ENCODE measurements at places on chromosomes 1 and 21. TPM values are rescaled to one million over a fixed set of nuclear protein-coding genes. Genes with fewer than 3 reads are reported as not detected.

NBPF9 gene
- 14.1 TPM for total RNA-seq

HAO2 gene
- not detected for total RNA-seq

DNA sequence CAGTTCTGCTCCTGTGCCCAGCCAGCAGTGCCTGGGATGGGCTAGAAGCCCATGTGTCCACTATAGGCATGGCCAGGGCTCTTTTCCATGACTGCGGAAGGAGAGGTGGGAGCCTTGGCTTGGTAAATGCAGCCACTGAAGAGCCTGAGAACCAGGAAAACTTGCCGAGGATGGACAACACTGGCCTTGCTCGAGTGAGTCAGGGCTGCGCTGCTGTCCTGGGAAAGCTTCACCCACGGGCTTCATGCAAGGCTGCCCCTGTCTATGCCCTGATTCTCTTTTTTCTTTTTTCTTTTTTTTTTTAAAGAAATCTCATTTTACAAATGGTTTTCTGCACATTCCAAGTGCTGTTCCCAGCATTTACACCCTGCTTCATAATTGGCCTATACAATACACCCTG, 156.5 kb downstream of the CAMTA1 start:
- no peak for DNase-seq
- H3K27ac ChIP-seq = no peak overlapping the region
- H3K27me3 ChIP-seq = no peaks in the 10 kb centered on the region
- no peak overlapping the region for H3K4me3 ChIP-seq

DNA sequence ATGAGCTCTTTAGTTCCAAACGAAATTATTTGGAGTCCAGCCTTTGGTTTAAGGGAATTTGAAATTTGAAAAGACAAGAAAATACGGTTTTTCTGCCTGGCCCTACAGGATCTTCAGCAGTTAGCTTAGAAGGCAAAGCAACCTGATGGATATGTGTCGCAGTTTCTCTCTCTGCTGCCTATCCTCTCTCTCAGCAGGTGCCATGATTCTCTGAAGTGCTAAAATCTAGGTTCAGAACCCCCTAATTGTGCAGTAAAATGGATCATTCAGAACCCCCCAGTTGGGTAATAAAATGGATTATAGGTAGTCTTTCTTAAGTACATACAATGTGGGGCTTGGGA, 446 bp upstream of the DEPDC1 start:
- no peak for DNase-seq
- H3K36me3 ChIP-seq = peaks cover 10% of the 10 kb centered on the region
- peak overlapping the region; percentile 57 for H3K27ac ChIP-seq
- H3K4me3 ChIP-seq = peak overlapping the region; percentile 95

GRCh38 chr1:210335001-210335400, 6.3 kb downstream of the HHAT start:
- DNase-seq = no peak
- H3K27ac ChIP-seq = no peak overlapping the region
- H3K4me3 ChIP-seq = no peak overlapping the region
- H3K27me3 ChIP-seq = peaks cover 1% of the 10 kb centered on the region
- H3K4me1 ChIP-seq = peaks cover 14% of the 10 kb centered on the region
- H3K36me3 ChIP-seq = peaks cover 2% of the 10 kb centered on the region

GRCh38 chr1:96865731-96866685, 144.4 kb downstream of the PTBP2 start:
- DNase-seq = no peak
- H3K27ac ChIP-seq = no peak overlapping the region
- no peak overlapping the region for H3K4me3 ChIP-seq
- no peaks in the 10 kb centered on the region for H3K36me3 ChIP-seq

GRCh38 chr1:225685476-225686176, 32.7 kb upstream of the ENAH start:
- peaks cover 2% of the 10 kb centered on the region for H3K4me1 ChIP-seq
- H3K36me3 ChIP-seq = no peaks in the 10 kb centered on the region
- no peak overlapping the region for H3K4me3 ChIP-seq
- peaks cover 17% of the 10 kb centered on the region for H3K27me3 ChIP-seq
- no peak overlapping the region for H3K27ac ChIP-seq

GUCA2B gene
- total RNA-seq = not detected

GRCh38 chr1:20187103-20187812, 940 bp upstream of the PLA2G2C start:
- peaks cover 43% of the 10 kb centered on the region for H3K4me1 ChIP-seq
- H3K27me3 ChIP-seq = peaks cover 35% of the 10 kb centered on the region
- peak overlapping the region; percentile 47 for H3K27ac ChIP-seq
- H3K36me3 ChIP-seq = peaks cover 2% of the 10 kb centered on the region
- no peak for DNase-seq

CYP4A11 gene
- total RNA-seq = not detected

DNA sequence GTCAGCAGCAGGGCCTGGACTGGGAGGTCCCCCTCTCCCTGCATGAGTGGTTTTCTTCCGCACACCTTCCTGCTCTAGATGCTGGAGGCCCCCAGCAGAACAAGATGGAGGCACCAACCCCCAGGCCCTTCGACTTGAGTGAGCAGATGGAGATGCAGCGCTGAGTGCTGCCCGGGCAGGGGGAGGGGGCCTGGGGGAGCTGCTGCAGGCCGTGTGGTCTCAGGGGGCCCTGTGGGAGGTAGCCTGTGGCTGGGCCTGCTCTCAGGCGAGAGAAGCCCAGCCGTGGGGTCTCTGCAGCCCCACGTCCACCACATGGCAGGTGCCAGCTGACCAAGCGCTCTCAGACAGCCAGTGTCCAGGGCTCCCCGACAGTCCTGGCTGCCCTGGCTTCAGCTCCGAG, 1.2 kb upstream of the FAAP20 start:
- H3K27me3 ChIP-seq = no peaks in the 10 kb centered on the region
- H3K27ac ChIP-seq = peak overlapping the region; percentile 92
- H3K4me3 ChIP-seq = no peak overlapping the region
- no peaks in the 10 kb centered on the region for H3K36me3 ChIP-seq

GRCh38 chr1:200905411-200906052, 10.8 kb downstream of the INAVA start:
- peaks cover 50% of the 10 kb centered on the region for H3K27me3 ChIP-seq
- no peak overlapping the region for H3K4me3 ChIP-seq
- DNase-seq = no peak
- H3K27ac ChIP-seq = no peak overlapping the region
- H3K4me1 ChIP-seq = peaks cover 11% of the 10 kb centered on the region

GRCh38 chr1:212539737-212540430, 68.7 kb upstream of the ATF3 start:
- no peaks in the 10 kb centered on the region for H3K4me1 ChIP-seq
- peaks cover 2% of the 10 kb centered on the region for H3K36me3 ChIP-seq
- DNase-seq = no peak
- H3K4me3 ChIP-seq = no peak overlapping the region
- H3K27me3 ChIP-seq = peaks cover 23% of the 10 kb centered on the region
- H3K27ac ChIP-seq = no peak overlapping the region

- no peak for DNase-seq
- peaks cover 4% of the 10 kb centered on the region for H3K4me1 ChIP-seq
- H3K27ac ChIP-seq = no peak overlapping the region
- H3K27me3 ChIP-seq = peaks cover 28% of the 10 kb centered on the region
- H3K36me3 ChIP-seq = no peaks in the 10 kb centered on the region
Measured at GRCh38 chr1:147773215-147773715, 12.9 kb upstream of the GJA5 start.

TGFB2 gene
- not detected for total RNA-seq

DNA sequence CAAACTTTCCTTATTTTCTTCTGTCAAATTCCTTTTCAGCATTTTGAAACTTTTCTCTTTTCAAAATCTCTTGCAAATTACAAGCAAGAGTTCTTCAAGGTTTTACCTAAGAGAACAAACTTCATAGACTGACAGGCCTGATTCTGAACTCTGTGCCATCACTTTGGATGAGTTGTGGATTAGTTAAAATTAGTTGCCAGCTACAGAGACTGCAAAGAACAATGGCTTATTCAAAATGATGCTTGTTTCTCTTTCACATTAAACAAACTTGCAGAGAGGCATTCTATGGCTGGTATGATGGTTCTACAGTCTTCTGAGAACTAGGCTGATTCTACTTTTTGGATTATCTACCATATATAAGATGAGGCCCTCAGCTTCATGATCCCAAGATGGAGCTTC, 3.8 kb downstream of the LRRC8B start:
- no peaks in the 10 kb centered on the region for H3K27me3 ChIP-seq
- no peak for DNase-seq
- H3K36me3 ChIP-seq = peaks cover 34% of the 10 kb centered on the region
- no peak overlapping the region for H3K4me3 ChIP-seq
- H3K27ac ChIP-seq = no peak overlapping the region

DNA sequence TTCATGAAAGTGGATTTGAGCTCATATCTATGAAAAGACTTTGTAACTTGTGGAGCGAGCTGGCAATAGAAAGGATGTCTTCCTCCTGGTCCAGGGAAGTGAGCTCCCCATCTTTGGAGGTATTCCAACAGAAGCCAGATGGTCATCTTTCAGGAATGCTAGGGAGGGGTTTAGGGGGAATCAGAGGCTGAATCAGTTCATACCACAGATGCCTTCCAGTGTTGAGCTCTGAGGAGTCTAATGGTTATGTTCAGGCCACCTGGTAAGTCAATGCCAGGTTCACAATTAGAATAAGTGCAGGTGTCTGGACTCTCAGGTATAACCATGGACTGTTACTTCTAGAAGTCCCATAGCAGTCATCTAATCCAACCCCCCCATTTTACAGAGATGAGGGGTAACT, 119.1 kb downstream of the ACTL8 start:
- no peak overlapping the region for H3K4me3 ChIP-seq
- H3K36me3 ChIP-seq = no peaks in the 10 kb centered on the region
- DNase-seq = no peak
- H3K27me3 ChIP-seq = no peaks in the 10 kb centered on the region
- no peak overlapping the region for H3K27ac ChIP-seq

- H3K27me3 ChIP-seq = peaks cover 33% of the 10 kb centered on the region
- no peak overlapping the region for H3K4me3 ChIP-seq
- H3K36me3 ChIP-seq = no peaks in the 10 kb centered on the region
- no peak overlapping the region for H3K27ac ChIP-seq
- H3K4me1 ChIP-seq = no peaks in the 10 kb centered on the region
Measured at GRCh38 chr1:165539306-165539705, 4.5 kb upstream of the LRRC52 start.

- peak overlapping the region; percentile 6 for H3K27ac ChIP-seq
- peaks cover under 1% of the 10 kb centered on the region for H3K27me3 ChIP-seq
- peaks cover 9% of the 10 kb centered on the region for H3K36me3 ChIP-seq
- H3K4me1 ChIP-seq = peaks cover 37% of the 10 kb centered on the region
Measured at GRCh38 chr1:172719694-172720138, 60.8 kb downstream of the FASLG start.

LCE7A gene
- total RNA-seq = not detected

DNA sequence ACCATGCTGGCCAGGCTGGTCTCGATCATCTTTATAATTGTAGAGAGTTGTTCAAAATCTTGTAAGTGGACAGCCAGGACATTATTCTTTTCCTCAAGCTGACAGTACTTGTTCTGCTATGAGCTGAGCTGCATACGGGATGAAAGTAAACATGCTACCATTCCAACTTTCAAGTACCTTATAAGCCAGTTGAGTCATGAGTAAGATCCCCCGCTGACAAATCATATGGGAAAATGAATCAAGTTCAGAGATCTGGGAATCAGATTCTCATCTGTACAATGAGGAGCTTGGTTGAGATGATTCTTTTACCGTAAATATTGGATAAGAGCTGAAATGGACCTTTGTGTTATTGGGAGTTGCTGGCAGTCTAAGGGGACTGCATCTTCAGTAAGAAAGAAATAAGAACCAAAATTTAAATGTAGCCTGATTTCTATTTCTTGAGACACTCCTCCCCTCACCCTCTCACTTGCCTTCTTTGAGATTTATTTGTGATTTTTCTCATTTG, 62.7 kb downstream of the CENPF start:
- H3K4me3 ChIP-seq = no peak overlapping the region
- peaks cover 64% of the 10 kb centered on the region for H3K36me3 ChIP-seq
- no peak overlapping the region for H3K27ac ChIP-seq

- H3K27ac ChIP-seq = peak overlapping the region; percentile 80
- H3K4me3 ChIP-seq = peak overlapping the region; percentile 83
- no peaks in the 10 kb centered on the region for H3K27me3 ChIP-seq
- peaks cover 20% of the 10 kb centered on the region for H3K4me1 ChIP-seq
Measured at GRCh38 chr1:156590326-156591180, 1.0 kb upstream of the NAXE start.

PODN gene
- total RNA-seq = not detected

OR2T29 gene
- not detected for total RNA-seq

ALX3 gene
- total RNA-seq = not detected

GRCh38 chr1:63916485-63917360, 142.9 kb downstream of the ROR1 start:
- H3K4me3 ChIP-seq = no peak overlapping the region
- peaks cover 2% of the 10 kb centered on the region for H3K4me1 ChIP-seq
- H3K27ac ChIP-seq = no peak overlapping the region
- H3K36me3 ChIP-seq = no peaks in the 10 kb centered on the region
- DNase-seq = no peak
- H3K27me3 ChIP-seq = peaks cover 11% of the 10 kb centered on the region

- H3K4me1 ChIP-seq = no peaks in the 10 kb centered on the region
- H3K4me3 ChIP-seq = no peak overlapping the region
- no peaks in the 10 kb centered on the region for H3K27me3 ChIP-seq
Measured at GRCh38 chr1:95370691-95371562, 136.9 kb downstream of the RWDD3 start.

C1QA gene
- 0.61 TPM for total RNA-seq

GFI1 gene
- 56.4 TPM for total RNA-seq

- DNase-seq = no peak
- no peaks in the 10 kb centered on the region for H3K36me3 ChIP-seq
- no peak overlapping the region for H3K4me3 ChIP-seq
- peaks cover 2% of the 10 kb centered on the region for H3K27me3 ChIP-seq
- H3K4me1 ChIP-seq = peaks cover 1% of the 10 kb centered on the region
Measured at GRCh38 chr1:232218955-232219865, 410.7 kb downstream of the SIPA1L2 start.

- no peak for DNase-seq
- no peak overlapping the region for H3K27ac ChIP-seq
- H3K4me1 ChIP-seq = no peaks in the 10 kb centered on the region
- no peak overlapping the region for H3K4me3 ChIP-seq
Measured at GRCh38 chr1:170415710-170416372, 116.1 kb upstream of the GORAB start.

TCEA3 gene
- 22.6 TPM for total RNA-seq

KRTAP22-2 gene
- total RNA-seq = not detected

DNA sequence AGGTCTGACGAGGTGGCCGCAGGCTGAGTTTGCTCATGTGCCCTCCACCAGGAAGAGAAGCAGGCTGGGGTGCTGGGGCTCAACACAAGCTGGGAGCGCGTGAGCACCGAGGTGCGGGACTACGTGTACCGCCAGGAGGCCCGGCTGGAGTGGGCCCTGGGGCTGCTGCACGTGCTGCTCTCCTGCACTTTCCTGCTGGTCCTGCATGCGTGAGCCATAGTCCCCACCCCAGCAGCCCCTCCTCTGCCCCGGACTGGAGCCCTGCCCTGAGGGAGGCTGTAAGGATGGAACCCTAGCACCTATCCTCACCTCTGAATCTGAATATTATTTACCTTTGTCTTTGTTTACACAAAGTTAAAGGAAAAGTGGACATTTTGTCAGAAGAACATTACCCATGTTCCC, 7.8 kb upstream of the ADAM15 start:
- H3K4me1 ChIP-seq = peaks cover 16% of the 10 kb centered on the region
- DNase-seq = no peak
- no peak overlapping the region for H3K4me3 ChIP-seq
- no peak overlapping the region for H3K27ac ChIP-seq
- peaks cover 16% of the 10 kb centered on the region for H3K27me3 ChIP-seq
- H3K36me3 ChIP-seq = no peaks in the 10 kb centered on the region

DNA sequence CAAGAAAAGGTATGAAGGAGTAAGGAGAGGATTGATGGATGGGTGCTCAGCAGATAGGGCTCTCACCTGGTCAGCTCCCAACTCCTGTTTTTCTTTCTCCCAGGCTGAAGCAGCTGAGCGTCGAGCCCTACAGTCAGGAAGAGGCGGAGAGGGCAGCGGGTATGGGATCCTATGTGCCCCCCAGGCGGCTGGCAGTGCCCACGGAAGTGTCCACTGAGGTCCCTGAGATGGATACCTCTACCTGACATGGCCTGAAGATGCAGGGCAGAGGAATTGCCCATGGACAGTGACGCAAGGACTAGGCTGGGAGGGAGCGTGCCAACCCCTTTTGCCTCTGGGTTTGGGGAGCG, 739 bp downstream of the ZNF593 start:
- peak overlapping the region; percentile 92 for H3K4me3 ChIP-seq
- peaks cover 3% of the 10 kb centered on the region for H3K27me3 ChIP-seq
- peak overlapping the region; percentile 90 for H3K27ac ChIP-seq

Measured in activated naive CD8-positive, alpha-beta T cell treated with anti-CD3 and anti-CD28 coated beads, Interleukin-2, amount 10 ng/mL, durations not matched to agents 7 days and 5 days (primary cell).